ENCODE measurements at places on chromosomes 7 and 10.

DNA sequence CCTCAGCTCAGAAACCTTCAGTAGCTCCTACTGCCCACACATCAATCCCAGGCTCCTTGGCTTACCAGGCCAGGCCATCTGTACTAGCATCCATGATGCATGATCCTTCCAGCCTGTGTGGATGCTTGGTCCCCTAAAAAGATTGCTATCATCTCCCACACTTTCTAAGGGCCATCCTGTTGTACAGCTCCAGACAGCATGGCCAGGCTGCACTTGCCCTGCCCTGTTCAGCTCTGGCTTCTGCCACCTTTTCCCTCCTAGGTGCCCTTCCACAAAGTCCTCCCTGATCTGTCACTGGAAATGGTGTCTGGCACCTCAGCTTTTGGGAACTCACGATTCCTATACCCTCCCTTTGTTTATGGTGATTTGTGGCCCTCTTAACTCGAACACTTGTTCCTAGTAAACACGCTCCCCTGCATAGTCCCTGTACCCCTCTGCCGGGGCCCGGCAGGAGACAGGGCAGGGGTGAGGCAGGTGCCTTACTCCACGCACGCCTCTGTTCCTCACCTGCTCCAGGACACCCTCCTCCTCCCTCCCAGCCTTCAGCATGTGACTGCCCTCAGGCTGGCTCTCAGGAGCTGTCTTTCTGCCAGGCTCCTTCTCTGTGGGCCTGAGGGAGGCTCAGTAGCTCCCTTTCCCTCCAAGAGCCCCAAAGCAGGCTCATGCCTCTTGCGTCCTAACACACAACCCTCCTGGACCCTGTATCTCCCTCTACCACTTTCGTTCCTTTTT is 71.8 kb downstream of the CDH23 start:
- DNase-seq: no peak

GRCh38 chr7:23161482-23161881 is 20.4 kb upstream of the NUP42 start:
- DNase-seq: no peak

DNA sequence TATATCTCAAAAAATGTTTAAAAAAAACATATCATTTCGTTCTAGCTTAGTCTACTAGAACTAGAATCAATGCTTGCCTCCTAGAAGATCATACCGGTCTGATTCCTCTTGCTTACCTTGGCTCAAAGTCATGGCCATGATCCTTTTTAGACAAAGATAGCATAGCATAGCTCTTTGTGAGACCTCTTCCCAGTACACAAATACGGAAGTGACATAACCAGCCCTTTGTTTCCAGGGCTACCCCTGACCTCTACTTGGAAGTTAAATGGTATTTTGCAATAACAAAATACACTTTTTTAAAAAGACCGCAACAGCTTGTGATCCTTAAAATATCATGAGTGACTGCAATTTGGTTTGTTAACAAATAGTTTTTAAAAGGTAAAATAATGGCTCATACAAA is 130.7 kb upstream of the NOBOX start:
- DNase-seq: peak; percentile 43

GRCh38 chr7:25847336-25848070 is 304.5 kb upstream of the NFE2L3 start:
- DNase-seq: peak; percentile 78

DNA sequence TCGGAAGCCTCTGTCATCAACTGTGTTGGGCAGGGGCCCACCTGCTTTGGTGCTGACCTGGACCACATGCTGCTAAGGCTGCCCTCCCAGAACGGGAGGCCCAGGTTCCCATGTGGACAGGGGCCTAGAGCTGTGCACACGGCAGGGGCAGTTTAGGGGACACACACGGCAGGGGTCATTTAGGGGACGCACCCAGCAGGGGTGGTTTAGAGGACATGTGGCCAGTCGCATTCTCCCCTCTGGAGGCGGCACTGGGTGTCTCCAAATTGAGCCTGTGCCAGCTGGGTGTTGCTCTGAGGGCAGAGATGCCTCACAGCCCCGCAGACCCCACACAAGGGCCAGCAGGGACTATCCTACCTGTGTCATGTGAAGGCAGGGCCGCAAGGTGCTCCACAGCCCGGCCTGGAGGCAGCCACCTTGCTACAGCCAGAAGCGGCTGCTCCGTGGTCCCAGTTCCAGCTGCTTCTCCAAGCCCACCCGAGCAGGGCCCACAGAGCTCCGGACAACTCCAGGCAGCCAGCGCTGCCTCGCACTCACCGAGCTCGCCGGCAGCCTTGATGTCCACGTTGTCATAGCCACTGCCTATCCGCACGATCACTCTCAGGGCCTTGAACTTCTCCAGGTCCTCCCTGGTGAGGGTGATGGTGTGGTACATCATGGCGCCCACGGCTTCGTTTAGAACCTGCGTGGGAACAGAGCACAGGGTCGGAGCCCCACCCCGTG is 60.7 kb downstream of the ZRANB1 start:
- DNase-seq: no peak

DNA sequence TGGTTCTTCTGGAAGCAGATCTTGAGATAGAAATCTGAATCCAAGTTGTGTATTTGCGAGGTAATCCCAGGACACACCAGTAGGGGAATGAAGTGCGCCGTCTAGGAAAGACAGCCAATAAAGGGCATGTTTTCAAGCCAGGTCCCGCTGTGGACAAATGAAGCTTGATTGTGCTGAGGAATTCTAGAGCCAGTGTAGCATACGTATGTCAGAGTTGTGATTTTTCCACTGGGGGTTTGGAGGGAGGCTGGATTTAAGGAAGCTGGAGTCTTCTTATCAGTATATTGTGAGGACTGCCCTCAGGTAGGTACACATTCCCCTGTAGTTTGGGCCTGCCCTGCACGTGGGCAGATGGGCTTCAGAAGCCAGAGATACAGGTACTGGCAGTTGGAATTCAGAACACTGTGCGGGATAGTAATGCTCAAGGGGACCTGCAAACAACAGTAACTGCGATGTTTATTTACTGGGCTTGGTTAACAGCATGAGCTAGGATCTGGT is 50.9 kb downstream of the GALNT11 start:
- DNase-seq: peak; percentile 17

DNA sequence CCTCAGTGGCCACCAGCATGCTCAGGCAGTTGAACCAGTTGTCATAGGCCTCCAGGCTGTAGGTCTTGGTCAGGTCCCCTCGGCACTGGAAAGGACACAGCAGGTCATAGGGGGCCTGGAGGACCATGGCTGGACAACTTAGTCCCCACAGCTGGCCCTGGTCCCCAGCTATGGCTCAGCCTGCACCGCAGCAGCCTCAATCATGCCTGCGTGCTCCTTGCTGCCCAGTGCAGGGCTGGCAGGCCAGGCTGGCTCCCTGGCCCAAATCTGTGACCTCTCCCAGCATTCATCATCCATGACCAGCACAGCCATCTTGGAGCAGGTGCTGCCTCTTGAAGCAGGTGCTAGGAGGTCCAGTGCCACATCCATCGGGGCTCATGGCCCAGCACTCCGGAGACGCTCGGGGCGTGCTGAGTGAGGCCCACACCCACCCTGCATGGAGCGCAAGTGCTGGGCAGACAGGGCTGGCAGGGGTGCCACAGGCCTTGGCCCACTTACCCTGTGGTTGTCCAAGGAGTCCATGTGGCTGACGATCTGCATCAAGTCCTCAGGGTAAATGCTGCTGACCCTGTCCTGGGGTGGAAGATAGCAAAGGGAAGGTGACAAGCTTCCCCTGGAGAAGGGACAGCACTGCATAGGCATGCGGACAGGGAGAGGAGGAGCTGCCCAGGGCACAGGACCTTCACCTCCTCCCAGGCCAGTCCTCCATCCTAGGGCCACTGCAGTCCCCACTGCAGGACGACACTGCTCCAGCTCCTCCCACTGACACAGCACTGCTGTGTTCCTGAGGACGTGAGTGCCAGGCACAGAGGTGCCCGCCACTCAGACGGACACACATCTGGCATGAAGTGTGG is 61.7 kb downstream of the CSGALNACT2 start:
- DNase-seq: no peak

GRCh38 chr10:131487822-131488221 is 176.3 kb upstream of the TCERG1L start:
- DNase-seq: no peak

DNA sequence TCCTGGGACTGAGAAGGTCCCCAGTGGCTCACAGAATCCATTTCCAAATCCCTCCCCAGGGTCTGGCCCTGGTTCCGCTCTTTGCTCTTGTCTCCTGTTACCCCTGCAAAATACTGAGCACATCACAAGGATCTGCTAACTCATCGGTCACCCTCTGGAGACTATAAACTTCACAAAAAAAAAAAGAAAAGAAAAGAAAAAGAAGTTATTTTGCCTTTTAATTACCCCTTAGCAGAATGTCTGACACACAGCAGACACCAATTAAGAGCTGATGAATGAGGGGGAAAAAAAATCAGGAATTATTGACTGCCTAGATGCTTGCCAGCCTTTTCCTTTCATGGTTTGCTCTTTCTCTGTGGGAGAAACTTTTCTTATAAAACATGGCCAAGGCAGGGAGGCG is 578.7 kb downstream of the GRID1 start:
- no peak for DNase-seq

- DNase-seq: no peak
Observed at GRCh38 chr7:152924238-152924637, 164.7 kb downstream of the ACTR3B start.

DNA sequence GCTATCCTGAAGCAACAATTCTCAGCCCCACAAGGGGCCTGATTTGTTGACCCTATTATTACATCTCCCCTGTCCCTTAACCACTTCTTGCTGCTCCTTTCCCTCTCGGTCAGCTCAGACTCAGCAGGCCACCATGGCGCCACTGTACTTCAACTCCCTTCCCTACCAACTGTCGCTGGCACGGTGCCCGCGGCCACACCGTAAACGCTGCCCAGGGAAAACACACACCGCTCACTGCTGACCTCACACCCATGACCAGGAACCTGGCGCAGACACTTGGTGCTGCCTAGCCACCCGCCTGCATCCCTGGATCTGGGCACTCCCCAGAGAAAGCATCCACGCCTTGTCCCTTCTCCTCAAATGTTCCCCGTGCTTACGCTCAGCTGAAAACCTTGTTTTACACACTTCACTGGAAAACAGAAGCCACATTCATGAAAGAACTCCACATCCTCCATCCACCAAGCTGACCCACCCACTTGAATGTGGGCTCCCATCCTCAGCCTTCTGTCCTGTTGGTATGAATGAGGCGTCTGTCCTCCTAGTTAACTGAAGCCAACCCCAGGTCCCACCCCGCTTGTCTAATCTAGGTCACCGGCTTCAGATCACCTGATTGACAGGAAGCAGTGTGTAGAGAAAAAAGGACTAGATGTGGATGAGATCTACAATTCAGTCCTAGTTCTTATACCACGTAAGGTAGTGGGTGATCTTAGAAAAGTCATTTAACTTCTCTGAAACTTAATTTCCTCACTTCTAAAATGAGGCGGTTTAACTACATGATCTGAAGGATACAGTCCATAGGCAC is 28.5 kb upstream of the CRYGN start:
- no peak for DNase-seq

GRCh38 chr7:128790315-128791041 is 1.3 kb upstream of the CCDC136 start:
- no peak for DNase-seq

- DNase-seq: peak; percentile 30
Observed at GRCh38 chr7:89623018-89623672, 531.1 kb upstream of the STEAP1 start.

GRCh38 chr10:115992236-115992986 is 280.6 kb downstream of the GFRA1 start:
- DNase-seq: no peak

DNA sequence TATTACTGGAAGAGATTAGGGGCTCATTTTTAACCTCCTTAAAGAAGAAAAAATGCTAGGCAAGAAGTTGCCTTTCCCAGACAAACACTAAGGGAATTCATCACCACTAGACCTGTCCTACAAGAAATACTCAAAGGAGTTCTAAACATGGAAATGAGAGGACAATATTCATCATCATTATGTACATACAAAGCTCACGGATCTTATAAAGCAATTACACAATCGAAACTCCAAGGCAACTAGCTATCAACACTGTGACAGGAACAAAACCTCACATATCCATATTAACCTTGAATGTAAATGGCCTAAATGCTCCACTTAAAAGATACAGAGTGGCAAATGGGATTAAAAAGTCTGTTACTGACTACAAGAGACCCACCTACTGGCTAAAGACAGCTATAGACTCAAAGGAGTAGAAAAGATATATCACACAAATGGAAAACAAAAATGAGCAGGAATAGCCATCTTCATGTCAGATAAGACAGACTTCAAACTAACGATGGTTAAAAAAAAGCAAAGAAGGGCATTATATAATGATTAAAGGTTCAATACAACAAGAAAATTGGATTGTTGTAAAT is 246.6 kb downstream of the ADRA2A start:
- DNase-seq: no peak

DNA sequence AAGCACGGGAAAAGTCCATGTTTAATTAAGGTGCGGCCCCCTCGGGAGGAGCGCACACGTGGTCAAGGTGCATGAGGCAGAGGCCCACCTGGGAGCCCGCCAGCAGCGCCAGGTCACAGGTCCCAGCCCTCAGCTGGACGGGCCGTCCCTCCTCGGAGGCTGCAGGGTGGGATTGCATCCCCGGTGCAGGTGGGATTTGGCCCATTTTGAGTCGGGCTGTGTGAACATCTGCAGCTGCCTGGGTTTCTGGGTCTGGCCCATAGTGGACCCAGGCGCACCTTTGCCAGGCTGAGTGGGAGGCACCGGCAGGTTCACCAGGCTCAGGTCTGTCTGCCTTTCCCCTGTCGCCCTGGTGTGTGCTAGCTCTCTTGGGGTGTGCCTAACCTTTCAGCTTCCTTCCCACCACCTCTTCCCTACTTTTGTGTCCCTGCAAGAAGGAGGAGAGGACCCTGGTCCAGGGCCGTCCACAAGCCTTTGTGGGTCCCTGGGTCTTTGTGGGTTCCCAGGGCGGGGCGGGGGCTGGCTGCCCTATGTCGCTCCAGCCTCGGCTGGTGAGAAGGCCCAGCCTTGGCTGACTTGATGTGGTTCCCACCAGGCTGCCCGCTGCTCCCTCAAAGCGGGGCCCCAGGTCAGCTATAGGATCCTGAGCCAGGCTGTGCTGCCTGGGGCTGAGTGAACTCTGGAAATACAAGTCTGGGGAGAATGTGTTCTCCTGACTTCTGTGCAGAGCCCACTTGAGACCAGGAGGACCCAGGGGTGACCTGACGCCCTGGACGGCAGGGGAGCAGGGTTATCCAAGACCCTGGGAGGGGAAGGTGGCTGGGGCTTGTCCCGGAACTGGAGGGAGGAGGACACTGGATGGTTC is 186.7 kb upstream of the SHH start:
- DNase-seq: no peak

DNA sequence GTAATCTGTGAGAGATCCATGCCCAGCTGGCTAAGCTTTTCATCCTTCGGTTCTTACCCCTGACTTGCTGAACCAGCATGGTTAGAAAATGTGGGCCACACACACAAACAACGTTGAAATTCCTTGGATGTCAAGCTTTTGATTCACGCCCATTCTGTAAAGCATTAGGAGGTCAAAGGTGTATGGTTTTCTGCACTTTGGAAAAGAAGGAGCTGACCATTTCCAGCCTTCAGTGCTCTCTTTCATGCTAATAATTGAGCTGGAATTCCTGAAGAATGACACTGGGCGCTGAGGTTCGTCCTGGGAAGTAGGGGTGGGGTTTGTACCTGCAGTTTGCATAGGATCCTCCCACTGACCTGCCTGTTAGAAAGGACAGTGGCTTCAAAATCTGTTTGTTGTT is 23.1 kb downstream of the KLF6 start:
- no peak for DNase-seq

All from fibroblast of the aortic adventitia (primary cell).